ENCODE measurements at places on chromosomes 2 and 18.

GRCh38 chr2:32061973-32062861 lies 1.1 kb upstream of the SPAST start:
- peak; percentile 63 for DNase-seq

DNA sequence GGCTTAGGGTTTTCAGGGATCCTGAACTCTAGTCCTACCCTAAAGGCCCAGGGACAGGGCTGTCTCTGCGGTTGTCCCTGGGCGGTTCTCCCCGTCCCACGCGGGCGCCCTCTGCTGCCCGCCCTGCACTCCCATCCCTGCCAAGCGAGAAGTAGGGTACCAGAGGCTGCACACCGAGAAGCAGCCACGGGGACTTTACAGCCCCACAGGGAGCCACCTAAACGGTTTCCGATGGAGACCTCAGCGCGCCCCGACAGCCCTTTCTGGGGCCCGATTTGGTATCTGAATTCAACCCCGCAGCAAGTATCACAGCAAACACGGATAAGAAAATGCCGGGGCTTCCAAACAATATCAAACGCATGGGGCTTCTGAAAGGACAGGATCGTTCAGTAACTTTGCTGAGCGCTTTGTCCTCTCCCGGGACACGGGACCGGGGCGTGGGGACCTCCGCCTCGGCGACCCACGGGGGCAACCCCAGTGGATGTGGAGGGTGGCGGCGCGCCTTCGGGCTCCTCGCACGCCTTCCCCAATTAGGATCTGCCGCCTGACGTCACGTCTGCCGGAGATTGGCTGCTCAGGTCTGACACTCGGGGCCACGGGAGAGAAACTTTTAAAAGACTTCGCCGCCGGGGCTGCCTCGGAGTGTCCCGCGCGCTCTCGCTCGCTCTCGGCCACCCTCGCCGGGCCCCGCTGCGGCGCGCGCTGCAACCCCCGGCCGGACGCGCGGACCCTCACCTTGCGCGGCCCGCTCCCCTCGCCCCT lies at the start of gene LTBP1:
Gene LTBP1 (plus strand): TSS at position 640 of the 762 bp plus-strand sequence. CDS start 372 bp downstream, outside the sequence.
- peak; percentile 11 for DNase-seq

DNA sequence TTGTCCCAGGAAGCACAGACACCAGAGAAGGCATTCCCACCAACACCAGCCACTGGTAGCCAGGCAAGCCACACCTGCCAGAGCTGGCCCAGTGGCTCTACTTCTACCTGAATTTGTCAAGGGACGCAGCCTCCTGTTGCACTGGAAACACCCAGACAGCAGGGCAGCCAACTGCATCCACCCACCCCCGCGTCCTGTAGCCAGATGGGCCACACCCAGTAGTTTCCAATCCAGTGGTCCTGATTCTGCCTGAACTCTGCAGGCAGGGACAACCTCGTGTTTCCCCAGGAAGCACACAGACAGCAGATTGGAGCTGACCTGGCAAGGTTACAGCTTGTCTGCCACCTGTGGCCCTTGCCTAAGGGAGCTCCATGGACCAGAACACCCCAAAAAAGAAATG lies 18.2 kb downstream of the PFN4 start:
- no peak for DNase-seq

- no peak for DNase-seq
These were observed 360.0 kb upstream of the KCNJ3 start for GRCh38 chr2:154338352-154338967.

GRCh38 chr2:221715523-221716247 lies 143.6 kb upstream of the EPHA4 start:
- no peak for DNase-seq

DNA sequence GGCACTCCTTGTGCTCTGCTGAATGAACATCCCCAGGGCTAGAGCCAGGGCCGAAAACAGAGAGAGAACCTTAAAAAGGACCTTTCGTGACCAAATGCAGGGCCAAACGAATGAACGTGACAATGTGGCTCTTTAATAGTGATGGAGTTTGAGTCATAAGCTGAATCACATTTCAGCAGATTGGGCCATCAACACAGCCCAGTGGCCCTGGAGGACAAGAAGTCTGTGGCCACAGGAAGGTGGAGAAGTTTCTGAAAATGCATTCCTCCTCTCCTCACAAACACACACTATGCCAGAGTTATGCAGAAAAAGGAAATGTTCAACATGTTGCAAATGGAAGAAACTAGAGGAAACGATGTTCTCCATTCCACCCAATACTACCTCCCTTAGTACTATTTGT lies 415.8 kb downstream of the HRH4 start:
- no peak for DNase-seq

DNA sequence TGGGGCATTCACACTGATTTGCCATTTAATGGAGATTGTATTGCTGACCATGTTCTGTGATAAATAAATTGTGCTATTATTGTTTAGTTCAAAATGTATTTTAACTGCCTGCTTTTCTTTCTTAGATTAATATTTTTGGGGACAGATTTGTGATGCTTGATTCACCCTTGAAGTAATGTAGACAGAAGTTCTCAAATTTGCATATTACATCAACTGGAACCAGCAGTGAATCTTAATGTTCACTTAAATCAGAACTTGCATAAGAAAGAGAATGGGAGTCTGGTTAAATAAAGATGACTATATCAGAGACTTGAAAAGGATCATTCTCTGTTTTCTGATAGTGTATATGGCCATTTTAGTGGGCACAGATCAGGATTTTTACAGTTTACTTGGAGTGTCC lies 1.8 kb downstream of the DNAJC10 start:
- DNase-seq, result peak; percentile 23

DNA sequence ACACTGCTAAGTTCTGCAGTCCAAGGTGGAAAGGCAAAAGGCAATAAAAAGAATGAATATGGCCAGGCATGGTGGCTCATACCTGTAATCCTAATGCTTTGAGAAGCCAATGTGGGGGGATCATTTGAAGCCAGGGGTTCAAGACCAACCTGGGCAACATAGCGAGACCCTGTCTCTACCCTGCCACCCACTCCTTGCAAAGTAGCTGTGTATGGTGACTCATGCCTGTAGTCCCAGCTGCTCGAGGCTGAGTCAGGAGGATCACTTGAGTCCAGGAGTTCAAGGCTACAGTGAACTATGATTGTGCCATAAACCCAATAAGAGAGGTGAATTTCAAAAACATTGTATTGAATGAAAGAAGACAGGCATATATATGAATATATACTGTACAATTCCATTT lies 2.4 kb downstream of the MYL12B start:
- no peak for DNase-seq

- no peak for DNase-seq
These were observed 647.6 kb downstream of the CPS1 start for GRCh38 chr2:211203986-211204385.

DNA sequence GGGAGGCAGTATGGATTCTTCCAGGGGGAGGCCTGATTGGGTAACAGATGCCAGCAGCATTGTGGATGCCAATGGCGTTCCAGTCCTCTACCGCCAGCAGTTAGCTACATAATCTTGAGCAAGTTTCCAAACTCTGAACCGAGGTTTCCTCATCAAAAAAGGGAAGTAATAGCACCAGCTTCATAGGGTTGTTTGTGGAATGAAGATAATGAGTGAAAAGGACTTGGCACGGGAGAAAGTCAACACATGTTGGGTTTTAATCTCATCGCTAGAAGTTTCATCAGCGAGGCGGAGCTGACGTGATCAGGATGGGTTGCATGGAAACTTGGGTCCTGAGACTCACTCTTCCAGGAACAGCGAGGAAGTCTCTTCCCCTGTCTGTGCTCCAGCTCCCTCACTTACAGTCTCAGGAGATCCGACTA lies 266.7 kb downstream of the SH3BP4 start:
- DNase-seq, result no peak

- no peak for DNase-seq
These were observed 2.4 kb upstream of the MSGN1 start for GRCh38 chr2:17813742-17814473.

- DNase-seq, result no peak
These were observed 12.9 kb downstream of the ADAM23 start for GRCh38 chr2:206456078-206456754.

DNA sequence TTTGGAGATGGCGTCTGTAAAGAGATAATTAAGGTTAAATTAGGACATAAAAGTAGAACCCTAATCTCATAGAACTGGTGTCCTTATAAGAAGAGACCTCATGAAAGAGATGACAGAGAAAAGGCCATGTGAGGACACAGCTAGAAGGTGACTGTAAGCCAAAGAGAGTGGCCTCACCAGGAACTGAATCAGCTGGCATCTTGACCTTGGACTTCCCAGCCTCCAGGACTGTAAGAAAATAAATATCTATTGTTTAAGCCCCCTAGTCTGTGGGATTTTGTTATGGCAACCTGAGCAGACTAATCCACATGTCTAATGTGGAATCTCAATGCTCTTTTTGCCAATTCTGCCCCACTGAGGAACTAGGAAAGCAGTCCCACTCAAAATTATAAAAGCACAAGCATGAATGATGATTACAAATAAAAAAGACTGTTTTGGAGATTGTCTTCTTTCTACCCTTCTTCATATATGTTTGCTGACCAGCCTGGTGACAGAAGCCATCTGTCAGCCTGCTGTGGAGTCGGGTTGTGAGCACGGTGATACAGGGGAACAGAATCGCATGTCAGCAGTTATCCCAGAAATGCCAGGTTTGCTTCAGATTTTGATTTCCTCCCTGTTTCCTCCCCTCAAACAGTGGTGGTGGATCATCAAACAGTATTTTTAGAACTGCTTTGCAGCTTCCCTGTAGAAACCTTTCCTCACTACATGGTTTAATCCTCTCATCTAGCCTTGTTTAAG lies 54.2 kb downstream of the INPP4A start:
- DNase-seq, result peak; percentile 83

DNA sequence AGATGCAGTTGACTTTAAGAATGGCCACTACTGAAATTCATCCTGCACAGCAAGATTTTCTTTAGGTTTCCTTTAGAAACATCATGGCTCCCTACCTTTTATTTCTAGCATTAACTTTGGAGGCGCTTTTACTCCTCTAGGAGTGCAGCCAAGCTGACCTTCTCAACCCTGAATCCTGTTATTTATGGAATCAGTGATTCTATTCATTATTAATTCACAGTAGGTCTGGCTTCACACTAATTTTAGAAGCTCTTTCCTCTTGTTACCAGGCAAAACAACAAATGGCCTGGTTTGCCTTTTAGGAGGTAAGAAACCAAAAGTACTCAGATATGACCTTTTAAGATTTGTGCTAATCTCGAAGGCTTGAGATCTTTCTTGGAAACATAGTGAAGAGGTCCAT lies 93.0 kb upstream of the PELI1 start:
- no peak for DNase-seq

DNA sequence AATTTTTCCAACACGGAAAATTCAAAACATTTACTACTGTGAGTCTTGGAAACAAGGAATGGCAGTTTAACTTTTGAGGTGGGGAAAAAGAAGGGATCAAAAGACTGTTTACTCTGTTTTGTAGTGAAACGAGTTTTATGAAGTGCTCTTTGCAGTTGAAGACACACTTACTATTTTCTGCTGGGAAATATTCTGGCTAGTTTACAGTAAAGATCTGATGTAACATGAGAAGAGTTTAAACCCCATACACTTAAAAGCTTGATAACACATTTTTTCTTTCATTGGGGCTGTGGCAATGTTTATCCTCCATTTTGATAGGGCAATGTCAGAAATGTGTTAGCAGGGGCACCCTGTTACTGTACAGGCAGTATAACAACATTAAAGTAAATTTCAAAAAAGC lies 124.9 kb upstream of the SMAD7 start:
- DNase-seq, result no peak

- peak; percentile 75 for DNase-seq
These were observed 47.2 kb downstream of the VIL1 start for GRCh38 chr2:218465987-218466633.

DNA sequence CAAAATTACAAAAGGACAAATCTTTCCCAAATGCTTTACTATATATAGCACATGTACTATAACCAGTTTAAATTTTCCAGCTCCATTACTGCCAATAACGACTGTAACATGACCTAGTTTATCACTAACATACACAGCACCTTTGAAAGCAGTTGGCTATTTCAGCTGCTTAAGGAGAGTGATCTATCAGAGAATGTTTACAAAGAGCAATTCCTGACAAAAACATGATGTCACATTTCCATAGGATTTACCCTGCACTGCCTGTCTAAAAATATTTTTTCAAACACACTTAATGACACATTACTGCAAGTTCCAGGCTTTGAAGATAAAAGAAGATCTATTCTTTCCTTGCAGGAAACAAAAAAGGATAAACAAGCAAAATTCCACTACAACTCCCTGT lies 40.6 kb downstream of the ZNF516 start:
- DNase-seq, result no peak

DNA sequence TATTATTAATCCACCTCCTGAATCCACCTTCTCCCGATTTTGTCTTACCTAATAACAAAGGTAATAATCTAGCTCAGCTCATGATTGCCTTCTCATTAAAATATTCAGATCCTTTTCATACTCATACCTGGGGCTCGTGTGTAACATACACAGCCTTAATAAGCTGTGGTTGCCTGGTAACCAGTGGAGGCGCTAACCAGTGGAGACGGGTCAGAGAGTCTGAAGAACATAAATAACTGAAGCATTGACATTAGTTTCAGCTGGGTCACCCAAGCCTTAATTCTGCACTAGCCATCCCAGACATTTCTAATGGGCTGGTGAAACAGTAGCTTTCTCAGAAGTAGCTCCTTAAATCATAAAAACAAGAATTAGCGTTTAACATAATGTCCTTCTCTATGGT lies 14.8 kb upstream of the DTNA start:
- DNase-seq, result no peak

DNA sequence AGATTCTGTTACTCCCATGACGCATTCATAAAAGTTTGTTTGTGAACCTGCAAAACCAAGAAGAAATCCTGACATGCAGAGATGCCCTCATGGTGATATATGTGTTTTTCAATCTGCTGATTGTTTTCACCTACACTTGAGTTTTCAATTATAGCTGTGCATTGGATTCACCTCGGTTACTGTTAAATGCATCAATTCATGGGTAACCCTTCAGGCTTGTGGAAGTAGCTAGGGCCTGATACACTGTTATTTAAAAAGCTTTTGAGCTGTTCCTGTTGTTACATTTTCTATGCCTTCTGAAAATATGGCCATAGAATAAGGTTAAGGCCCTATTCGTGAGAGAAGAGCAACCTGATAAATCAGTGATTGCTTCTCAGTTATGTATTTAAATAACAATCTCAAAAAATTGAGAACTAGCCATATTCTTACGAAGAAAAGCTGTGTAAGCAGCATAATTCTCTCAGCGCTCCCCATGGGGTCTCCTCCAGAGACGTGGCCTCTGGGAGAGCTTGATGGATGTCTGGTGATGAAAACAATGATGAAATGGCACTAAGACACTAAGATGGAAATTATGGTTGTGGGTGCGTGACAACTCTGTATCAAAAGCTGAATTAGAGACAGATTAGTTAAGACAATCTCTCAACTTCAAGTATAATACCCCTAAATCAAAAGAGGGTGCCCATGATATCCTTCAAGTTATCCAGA lies 60.5 kb downstream of the RIT2 start:
- no peak for DNase-seq

- no peak for DNase-seq
These were observed 679.0 kb upstream of the RAB6C start for GRCh38 chr2:129300456-129300855.

DNA sequence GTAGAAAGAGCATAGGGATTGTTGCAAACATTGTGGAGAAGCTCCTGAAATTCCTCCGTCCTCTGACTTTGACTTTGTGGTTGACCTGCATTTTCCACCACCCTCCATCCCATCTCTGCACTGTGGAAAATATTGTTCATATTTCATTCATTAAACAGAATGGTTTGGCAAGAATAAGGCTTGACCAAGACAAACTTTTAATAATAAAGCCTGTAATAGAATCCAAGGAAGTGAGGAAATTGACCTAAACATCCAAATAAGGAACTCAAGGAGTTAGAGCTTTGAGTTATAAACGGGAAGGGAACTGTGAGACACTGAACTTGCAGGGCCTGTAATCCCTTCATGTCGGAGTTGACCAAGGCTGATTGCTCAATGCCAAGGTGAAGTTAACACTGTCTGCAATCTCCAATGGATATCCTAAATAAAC lies 115.2 kb downstream of the GFPT1 start:
- DNase-seq, result no peak

Measured in G401 (cell line).